ENCODE measurements at places on chromosomes 7 and 10. TPM values are rescaled to one million over a fixed set of nuclear protein-coding genes. Genes with fewer than 3 reads are reported as not detected.

MBL2 gene
- total RNA-seq = not detected

CCDC3 gene
- total RNA-seq = 12.2 TPM

GRCh38 chr10:97335188-97335619 is 675 bp upstream of the FRAT2 start:
- H3K4me3 ChIP-seq = peak overlapping the region; percentile 63
- H3K36me3 ChIP-seq = no peaks in the 10 kb centered on the region
- ATAC-seq = no peak

DNA sequence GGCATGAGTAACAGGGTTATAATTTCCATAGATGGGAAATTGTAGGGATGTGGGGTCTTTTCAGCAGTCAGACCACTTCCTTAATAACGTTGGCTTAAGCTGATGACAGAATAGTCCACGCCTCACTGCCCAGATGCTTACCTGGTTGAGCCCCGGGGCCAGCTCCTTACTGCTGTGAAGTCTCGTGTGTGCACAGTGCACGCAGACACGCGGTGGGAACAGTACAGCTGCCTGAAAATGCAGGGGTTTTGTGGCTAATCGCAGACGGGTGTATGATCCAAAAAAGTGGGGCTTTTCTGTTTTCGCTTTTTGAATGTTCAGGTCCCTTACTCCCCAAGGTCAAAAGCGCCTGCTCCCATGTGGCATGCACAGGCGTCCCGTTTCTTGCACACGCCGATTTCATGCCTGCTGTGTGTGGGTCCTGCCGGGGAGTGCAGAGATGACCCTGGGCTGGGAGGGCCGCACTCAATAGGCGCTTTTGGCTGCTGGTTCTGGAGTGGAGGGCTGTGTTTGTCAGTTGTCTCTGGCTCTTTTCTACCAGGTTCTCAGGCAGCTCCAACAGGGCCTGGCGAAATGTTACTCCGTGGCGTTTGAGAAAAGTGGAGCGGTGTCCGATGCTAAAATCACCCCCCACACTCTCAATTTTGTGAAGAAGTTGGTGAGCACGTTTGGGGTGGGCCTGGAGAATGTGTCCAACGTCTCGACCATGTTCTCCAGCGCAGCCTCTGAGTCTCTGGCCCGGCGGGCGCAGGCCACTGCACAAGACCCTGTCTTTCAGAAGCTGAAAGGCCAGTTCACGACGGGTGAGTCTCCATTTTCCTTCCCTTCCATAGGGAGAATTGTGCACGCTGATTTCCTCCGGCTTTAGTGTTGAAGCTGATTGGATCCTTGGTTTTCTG is 116.0 kb downstream of the TRRAP start:
- H3K36me3 ChIP-seq = peaks cover 89% of the 10 kb centered on the region
- ATAC-seq = no peak
- no peaks in the 10 kb centered on the region for H3K4me1 ChIP-seq
- H3K27ac ChIP-seq = no peak overlapping the region
- no peak overlapping the region for H3K4me3 ChIP-seq
- no peaks in the 10 kb centered on the region for H3K27me3 ChIP-seq

- no peak overlapping the region for H3K4me3 ChIP-seq
- H3K27ac ChIP-seq = no peak overlapping the region
- no peak for ATAC-seq
Observed at GRCh38 chr10:8122611-8123369, 68.3 kb downstream of the GATA3 start.

DNA sequence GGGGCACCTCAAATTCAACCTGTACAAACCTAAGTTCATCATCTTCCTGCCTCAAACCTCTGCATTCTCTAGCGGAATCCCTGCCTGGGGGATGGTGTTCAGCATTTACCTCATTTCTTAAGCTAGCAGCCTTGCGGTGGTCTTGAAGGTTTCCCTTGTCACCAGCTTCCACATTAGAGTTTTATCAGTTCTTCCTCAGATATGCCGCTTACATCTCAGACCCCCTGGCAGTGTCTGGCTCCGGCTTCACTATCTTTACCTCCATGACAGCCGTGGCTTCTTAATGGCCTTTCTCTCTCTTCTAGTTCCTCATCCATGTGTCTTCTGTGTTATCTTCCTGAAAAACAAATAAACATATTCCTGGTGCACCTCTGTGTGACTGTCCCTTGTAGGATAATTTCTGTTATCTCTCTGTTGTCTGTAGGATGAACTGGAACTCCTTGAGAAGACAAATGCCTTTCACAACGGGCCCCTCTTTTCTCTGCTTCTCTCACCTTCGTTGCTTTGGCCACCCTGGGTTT is 101.1 kb upstream of the BMPER start:
- no peaks in the 10 kb centered on the region for H3K27me3 ChIP-seq
- no peak overlapping the region for H3K4me3 ChIP-seq
- no peaks in the 10 kb centered on the region for H3K36me3 ChIP-seq
- no peak for ATAC-seq
- H3K4me1 ChIP-seq = peaks cover 29% of the 10 kb centered on the region
- H3K27ac ChIP-seq = no peak overlapping the region

- H3K4me1 ChIP-seq = no peaks in the 10 kb centered on the region
- no peaks in the 10 kb centered on the region for H3K36me3 ChIP-seq
- no peak for ATAC-seq
- no peak overlapping the region for H3K4me3 ChIP-seq
- no peak overlapping the region for H3K27ac ChIP-seq
Observed at GRCh38 chr10:32577448-32577847, 131.5 kb downstream of the CCDC7 start.

DNA sequence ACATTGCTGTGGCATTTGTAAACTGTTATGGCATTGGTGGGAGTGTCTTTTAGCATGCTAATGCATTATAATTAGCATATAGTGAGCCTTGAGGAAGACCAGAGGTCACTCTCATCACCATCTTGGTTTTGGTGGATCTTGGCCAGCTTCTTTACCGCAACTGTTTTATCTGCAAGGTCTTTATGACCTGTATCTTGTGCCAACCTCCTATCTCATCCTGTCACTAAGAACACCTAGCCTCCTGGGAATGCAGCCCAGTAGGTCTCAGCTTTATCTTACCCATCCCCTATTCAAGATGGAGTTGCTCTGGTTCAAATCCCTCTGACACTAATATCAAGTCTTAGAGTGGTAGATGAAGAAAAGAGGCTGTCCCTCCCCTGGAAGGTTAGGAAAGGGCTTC is 506.2 kb downstream of the GALNT17 start:
- no peaks in the 10 kb centered on the region for H3K27me3 ChIP-seq
- no peak overlapping the region for H3K4me3 ChIP-seq
- no peaks in the 10 kb centered on the region for H3K36me3 ChIP-seq
- H3K4me1 ChIP-seq = peaks cover 8% of the 10 kb centered on the region
- no peak for ATAC-seq

- no peak overlapping the region for H3K27ac ChIP-seq
- no peaks in the 10 kb centered on the region for H3K4me1 ChIP-seq
- no peak overlapping the region for H3K4me3 ChIP-seq
- no peaks in the 10 kb centered on the region for H3K36me3 ChIP-seq
- H3K27me3 ChIP-seq = no peaks in the 10 kb centered on the region
Observed at GRCh38 chr7:8629504-8629903, 196.1 kb downstream of the NXPH1 start.

- no peak for ATAC-seq
- no peaks in the 10 kb centered on the region for H3K36me3 ChIP-seq
- no peak overlapping the region for H3K4me3 ChIP-seq
- H3K27ac ChIP-seq = no peak overlapping the region
- no peaks in the 10 kb centered on the region for H3K4me1 ChIP-seq
- peaks cover 11% of the 10 kb centered on the region for H3K27me3 ChIP-seq
Observed at GRCh38 chr7:104643587-104644217, 315.3 kb downstream of the LHFPL3 start.

GRCh38 chr7:28020302-28020940 is 160.2 kb downstream of the JAZF1 start:
- no peaks in the 10 kb centered on the region for H3K4me1 ChIP-seq
- H3K4me3 ChIP-seq = no peak overlapping the region
- no peaks in the 10 kb centered on the region for H3K27me3 ChIP-seq
- H3K27ac ChIP-seq = no peak overlapping the region

All from gastroesophageal sphincter (tissue), 4 donors.